ENCODE measurements at places on chromosomes 16 and 17. TPM values are rescaled to one million over a fixed set of nuclear protein-coding genes. Genes with fewer than 3 reads are reported as not detected.

DNA sequence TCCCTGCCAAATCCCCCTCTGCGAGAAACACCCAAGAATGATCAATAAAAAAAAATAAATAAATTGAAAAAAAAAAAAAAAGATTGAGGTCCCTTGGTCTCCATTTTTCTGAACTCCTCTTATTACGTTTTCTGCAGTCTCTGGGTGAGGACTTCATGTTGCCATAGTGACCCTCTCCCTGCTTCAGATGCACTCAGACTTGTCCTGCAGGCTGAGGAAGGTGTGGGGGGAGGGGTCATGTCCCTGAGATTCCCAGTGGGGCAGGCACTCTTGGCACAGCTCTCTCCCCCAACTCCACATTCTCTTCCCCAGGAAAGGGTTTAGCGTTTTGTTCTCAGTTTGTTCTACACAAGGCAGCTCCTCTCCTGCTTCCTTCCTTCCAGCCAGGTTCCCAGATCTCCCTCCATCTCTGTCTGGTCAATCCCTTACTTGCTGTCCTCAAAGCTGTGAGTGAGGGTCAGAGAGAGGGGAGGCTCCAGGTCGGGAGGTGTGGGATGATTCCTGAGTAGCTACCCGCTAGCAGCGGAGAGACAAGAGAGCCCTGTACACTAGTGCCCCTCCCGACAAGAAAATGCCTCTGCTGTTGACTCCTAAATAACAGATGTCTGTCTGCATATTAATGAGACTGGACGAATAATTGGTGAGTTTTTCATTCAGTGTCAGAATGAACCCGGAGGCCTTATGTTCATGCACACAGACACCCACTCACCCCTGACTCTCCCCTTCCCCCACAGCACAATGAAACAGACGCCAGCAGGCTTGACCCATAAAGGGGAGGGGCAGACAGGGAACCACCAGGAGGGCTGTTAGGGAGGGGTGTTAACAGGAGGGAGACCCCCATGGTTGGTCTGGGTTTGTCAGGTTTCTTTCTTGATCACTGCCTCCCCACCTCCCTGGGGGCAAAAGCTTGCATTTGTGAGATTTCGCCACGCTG lies 9.2 kb downstream of the RND2 start:
- DNase-seq = no peak
- no peaks in the 10 kb centered on the region for H3K4me1 ChIP-seq
- no peak overlapping the region for H3K27ac ChIP-seq
- H3K36me3 ChIP-seq = no peaks in the 10 kb centered on the region
- no peaks in the 10 kb centered on the region for H3K27me3 ChIP-seq

DNA sequence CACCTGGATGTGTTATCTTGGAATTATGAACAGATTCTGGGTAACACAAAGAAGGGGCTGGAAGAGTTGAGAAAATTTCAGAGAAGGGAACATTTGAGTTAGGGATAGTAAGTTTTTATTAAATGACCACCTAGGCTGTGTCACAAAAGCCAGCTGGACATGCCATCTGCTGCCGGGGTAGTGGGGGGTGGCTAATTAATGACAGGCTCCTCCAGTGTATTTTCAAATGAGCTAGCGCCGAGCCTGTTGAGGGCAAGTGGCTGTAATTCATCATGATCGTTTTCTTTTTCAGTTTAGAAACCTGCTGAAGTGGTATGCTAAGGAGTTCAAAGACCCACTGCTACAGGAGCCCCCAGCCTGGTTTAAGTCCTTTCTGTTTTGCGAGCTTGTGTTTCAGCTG lies 6.2 kb downstream of the TMEM97 start:
- DNase-seq = peak; percentile 8
- H3K27me3 ChIP-seq = no peaks in the 10 kb centered on the region
- H3K4me3 ChIP-seq = no peak overlapping the region
- H3K36me3 ChIP-seq = no peaks in the 10 kb centered on the region

The SLFN14 gene
- total RNA-seq = not detected

The MPP2 gene
- total RNA-seq = not detected

The TOP2A gene
- total RNA-seq = 17.3 TPM

Data from Peyer's patch (tissue), 4 donors.